ENCODE measurements at places on chromosomes 13 and 19.

- no peak for DNase-seq
These were observed 9.9 kb downstream of the LTBP4 start for GRCh38 chr19:40611096-40611495.

- DNase-seq: no peak
These were observed 480.7 kb downstream of the LMO7 start for GRCh38 chr13:76116751-76117360.

GRCh38 chr13:104447348-104447747, 1381.1 kb upstream of the SLC10A2 start:
- no peak for DNase-seq

- DNase-seq: no peak
These were observed 25.1 kb downstream of the RFX1 start for GRCh38 chr19:13981021-13981420.

GRCh38 chr13:42574011-42574410, at the start of gene TNFSF11:
Gene TNFSF11, plus strand, starts transcription at chr13:42574152. Its CDS starts 152 bp downstream, at chr13:42574304.
- no peak for DNase-seq

DNA sequence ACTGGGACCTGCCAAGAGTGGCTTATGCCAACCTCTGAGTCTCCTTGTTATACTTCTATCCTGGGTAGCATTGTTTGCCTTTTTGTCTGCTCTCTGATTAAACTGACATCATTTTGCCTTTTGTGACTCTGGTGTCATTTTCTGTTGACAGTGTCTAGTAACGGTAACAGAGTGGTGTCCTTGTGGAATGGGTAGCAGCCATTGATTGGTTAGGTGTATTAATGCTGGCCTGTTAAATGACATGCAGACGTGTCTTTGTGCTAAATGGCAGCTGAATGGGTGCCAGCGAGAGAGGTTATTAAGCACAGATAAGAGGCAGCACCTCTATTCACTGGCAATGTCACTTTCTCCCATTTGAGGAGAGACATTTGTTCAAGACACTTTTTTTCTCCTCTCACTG, 1289.4 kb downstream of the PCDH9 start:
- no peak for DNase-seq

- DNase-seq: no peak
These were observed 1795.5 kb upstream of the PRR20A start for GRCh38 chr13:55345224-55345623.

DNA sequence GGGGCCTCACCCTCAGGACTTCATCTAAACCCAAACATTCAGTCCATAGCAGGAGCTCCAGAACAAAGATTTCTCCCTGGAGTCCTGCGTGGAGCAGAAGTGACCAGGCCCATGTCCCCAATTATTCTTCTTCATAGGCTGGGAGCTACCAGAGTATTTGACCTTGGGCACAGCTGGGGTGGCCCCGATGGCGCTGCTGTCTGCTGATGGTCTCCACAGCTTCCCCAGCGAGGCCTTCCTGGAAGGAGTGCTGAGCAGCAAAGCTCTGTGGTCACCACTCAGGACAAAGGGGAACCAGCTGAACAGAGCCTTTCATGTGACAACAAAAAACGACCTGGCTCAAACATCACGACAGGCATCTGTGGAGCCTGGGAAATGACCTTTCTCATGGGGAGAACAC, 62.7 kb upstream of the ARGLU1 start:
- no peak for DNase-seq

- no peak for DNase-seq
These were observed 15.9 kb upstream of the EFNB2 start for GRCh38 chr13:106551350-106551749.

GRCh38 chr13:46896341-46897137, at the start of gene HTR2A:
Gene HTR2A, minus strand, starts transcription at chr13:46897053. Its CDS starts 1,147 bp downstream, at chr13:46895906.
- DNase-seq: no peak

GRCh38 chr13:48304143-48304876, 759 bp downstream of the RB1 start:
- DNase-seq: peak; percentile 86

Data from KG1 (cell line).